ENCODE measurements at places on chromosomes 1 and 21.

DNA sequence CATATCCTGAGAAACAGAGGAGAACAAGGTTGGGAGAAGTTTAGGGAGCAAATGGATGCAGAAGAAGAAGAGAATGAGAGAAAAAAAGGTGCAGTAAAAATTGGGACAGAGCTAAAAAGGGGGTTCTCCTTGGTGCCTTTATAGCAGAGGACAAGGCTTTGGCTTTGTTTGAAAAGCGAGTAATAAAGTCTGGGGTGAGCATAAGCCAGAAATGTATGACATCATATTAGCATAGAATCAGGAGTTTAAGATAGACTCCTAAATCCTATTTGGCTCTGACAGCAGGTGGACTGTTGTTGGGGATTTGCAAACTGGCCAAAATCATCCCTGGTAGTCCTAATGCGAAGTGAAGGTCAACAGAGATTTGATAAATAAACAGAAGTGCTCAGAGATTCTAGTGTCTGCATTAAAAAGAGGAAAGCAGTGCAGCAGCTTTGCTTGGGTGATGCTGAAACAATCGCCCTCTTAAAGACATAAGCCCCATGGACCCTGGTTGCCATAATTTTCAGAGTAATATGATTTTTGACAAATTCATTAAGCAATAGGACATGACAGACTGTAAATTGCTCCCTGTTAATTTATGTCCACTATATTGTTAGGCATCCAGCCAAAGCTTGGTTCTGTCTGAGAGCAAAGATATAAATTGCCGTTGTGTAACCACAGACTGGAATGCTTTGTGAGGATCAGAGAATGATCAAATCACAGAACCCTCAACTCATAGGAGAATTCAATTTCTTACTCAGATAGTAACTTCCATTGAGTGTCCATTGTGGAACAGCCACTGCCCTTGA, 385.0 kb upstream of the NFIA start:
- DNase-seq = no peak

- DNase-seq = no peak
These were observed at the start of gene ADARB1 for GRCh38 chr21:45074048-45074817. TSS of gene ADARB1 (plus strand) at chr21:45074580. CDS start at chr21:45171657, 97,077 bp downstream.

GRCh38 chr1:149845416-149845815, 54.0 kb upstream of the BOLA1 start:
- DNase-seq = no peak

- no peak for DNase-seq
These were observed 522.3 kb downstream of the COL11A1 start for GRCh38 chr1:102586022-102586421.

GRCh38 chr1:110588486-110588885, 17.7 kb downstream of the KCNA2 start:
- no peak for DNase-seq

DNA sequence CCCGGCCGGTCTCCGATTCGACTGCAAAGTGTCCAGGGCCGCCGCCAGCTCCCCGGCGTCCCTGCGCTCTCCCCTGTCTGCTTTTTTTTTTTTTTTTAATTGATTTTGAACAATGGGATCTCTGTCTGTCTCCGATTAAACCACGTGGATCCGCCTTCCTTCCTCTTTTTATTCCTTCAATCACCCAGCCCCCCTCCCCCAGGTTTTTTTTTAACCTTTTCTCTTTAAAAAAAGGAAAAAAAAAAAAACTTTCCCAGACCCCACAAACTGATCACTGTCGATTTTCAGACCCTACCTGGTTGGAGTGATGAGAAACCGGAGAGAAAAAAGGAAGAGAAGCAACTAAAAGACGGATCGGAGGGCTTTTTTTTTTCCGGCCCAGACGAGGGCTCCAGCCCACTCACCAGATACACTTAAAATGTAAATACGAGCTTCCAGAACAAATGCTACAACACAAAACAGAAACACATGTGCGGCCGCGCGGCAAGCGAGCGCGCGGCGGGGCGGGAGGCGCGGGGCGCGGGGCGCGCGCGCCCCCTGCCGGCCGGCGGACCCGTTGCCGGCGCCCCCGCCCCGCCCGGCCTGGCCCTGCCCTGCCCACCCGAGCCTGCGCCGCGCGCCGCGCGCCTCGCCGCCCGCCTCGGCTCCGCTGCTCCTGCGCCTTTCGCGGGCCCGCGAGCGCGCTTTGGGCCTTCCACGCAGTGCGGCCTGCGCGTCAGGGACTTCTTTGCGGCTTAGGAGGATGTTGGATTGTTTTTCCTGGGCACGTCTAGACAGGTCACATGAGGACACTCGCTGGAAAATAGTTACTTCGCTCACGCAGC, at the start of gene RCC2:
TSS of gene RCC2 (minus strand) at position 428 of the 824 bp plus-strand sequence. CDS start 1,163 bp downstream, outside the sequence.
- peak; percentile 52 for DNase-seq

DNA sequence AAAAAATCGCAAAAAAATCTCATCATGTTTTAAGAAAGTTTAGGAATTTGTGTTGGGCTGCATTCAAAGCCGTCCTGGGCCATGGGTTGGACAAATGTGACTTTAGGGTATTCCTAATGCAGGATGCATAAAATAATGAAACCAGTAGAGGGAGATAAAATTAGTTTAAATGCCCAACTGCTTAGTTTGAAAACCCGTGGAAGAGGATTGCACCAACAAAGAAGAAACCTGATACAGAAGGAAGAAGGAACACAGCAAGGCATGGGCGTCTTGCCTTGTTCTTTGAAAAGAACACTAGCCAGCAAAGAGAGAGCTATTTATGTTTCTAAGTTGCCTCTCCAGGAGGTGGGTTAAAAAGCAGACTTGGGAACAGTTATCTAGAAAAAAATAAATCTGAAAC, 37.9 kb downstream of the WDR3 start:
- no peak for DNase-seq

- DNase-seq = no peak
These were observed 9.4 kb downstream of the TRIM45 start for GRCh38 chr1:117112047-117112717.

GRCh38 chr1:38640371-38640770, 219.2 kb downstream of the RRAGC start:
- no peak for DNase-seq

DNA sequence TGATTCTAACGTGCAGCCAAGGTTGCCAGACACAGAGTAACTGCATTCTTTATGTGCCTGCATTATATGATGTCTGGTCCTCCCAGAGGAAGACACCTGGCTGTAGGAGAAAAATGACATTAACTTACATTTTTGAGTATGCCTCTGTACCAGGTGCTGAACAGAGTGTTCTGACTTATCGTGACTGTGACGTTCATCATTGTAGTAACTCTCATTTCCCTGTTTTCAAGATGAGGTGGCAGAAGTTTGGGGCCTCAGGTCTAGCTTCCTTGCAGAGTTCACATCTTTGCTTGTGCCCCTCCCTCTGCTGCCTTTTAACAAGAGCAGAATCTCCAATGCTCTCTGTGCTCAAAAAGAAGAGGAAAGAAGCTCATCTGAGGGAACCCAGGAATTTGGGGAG, 488.0 kb downstream of the AJAP1 start:
- no peak for DNase-seq

DNA sequence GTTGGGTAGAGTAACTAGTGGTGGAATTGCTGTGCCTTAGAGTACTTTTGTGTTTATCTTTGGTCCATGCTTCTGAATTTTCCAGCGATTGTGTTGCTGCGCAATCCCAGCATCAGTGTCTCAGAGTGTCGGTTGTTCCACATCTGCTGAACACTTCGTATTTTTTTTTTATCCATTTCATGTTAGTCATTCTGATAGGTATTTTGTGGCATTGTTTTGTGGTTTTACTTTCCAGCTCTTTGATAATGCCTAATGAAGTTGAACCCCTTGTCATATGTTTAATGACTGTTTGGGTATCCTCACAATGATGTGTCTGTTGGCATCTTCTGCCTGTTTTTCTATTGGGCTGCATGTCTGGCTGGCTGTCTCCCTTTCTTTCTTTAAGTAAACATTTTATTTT, 13.6 kb downstream of the TUFT1 start:
- DNase-seq = no peak

GRCh38 chr1:58748666-58749065, 35.2 kb downstream of the JUN start:
- no peak for DNase-seq

GRCh38 chr1:63679076-63679475, 85.9 kb downstream of the PGM1 start:
- no peak for DNase-seq

Data from activated naive CD4-positive, alpha-beta T cell (primary cell).